ENCODE measurements at places on chromosomes 3 and 15.

GRCh38 chr3:180180795-180181194, 144.1 kb upstream of the PEX5L start:
- DNase-seq, result no peak

DNA sequence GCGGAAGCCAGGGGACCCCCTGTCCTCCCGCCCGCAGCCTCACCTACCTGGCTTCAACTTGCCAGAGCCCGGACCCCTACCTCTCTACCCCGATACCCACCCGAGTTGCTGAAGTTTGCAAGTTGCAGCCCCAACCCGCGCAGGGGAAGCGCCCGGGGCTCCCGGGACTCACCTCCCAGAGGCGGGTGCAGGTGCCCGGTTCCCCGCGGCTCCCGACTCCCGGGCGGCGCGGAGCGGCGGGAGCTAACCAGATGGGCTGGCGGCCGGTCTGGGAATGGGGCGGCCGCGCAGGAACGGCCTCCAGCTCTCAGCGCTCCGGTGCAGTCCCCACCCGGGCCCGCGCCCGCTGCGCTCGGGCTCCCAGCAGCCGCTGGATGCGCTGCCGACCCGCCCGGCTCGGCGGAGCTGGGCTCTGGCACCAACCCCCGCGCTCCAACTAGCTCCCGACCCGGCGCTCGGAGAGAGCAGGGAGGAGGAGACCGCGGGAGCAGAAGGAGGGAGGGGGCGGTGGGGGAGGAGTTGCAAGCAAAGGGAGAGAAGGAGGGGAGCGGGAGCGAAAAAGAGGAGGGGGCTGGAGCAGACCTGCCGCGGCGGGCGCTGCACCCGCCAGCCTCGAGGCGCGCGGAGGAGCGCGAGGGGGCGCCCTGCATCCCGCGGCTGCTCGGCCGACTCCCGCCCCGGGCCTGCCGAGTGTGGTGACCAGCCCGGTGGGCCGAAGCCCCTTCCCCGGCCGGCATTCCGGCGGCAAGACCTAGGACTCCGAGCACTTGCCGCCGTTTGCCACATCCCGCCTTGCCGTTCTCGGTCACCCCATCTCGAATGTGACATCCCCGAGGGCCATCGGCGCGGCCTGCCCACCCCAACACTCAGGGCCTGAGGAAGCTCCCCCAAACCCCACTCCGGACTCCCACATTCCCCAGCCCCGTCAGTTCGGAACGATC, at the start of gene SEMA5B:
Gene SEMA5B, minus strand, starts transcription at position 472 of the 941 bp plus-strand sequence. CDS start 66,500 bp downstream, outside the sequence.
- peak; percentile 29 for DNase-seq

DNA sequence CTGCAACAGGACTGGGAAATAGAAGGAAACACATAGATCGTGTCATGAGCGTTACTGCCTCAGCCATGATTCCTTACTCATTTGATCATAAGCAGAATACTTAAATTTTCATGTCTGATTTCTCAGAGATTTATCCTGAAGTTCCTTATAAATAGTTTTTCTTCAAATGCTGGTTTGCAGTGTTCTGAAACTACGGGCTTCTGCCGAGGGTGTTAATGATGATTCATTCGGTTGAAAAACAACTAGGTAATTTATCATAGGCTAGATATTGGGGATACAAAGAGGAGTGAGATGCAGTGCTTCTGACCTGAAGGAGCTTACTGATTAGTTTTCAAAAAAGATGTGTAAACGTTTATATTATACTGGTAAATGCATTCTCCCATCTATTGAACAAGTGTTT, 428.9 kb downstream of the NLGN1 start:
- DNase-seq, result no peak

DNA sequence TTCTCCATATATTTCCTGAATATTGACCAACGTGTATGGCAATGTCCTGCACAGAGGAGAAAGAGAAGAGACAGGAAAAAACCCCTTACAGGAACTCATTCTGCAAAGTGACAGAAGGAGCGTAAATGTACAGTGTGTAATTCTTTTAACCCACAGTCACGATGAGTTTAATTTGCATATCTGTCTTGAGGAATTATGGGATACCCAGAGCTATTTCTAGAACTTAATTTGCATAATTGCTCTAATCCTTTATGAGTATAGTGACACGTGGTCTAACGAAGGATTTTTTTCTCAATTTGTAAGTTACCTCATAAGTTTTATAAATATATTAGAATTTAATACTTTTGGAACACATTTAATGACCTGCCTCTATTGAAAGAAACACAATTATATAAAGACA, 9.8 kb downstream of the GPR27 start:
- DNase-seq, result no peak

DNA sequence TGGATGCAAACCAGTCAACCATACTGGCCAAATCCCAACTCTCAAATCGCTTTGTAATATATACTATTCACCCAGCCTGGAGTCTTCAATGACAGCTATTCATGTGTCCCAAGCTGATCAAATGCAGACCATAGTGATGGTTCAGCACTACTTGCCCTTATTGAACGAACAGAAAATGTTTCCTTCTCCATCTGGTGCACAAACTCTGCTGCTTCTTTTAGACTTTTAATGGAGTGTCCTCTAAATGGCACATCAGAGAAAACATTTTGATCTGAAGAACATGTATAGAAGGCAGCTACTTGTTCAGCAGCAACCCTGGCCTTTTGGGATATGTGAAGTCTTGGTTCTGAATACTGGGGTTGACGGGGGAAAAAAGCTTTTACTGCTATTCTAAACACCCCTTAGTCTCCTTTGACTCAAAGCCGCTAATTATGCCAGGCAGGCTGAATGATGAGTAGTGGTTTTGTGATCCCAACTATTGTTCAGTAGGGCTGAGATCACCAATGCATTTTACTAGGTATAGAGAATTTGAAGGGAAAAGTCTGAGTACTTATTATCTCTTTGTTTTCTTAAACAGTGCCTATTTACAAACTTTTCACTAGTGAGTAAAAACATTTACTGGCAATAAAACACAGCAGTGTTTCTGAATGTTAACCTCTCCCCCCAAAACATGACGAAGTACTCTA, 781.2 kb downstream of the ROBO1 start:
- DNase-seq, result no peak

GRCh38 chr3:159128628-159129027, 326.8 kb downstream of the MFSD1 start:
- no peak for DNase-seq

GRCh38 chr3:143121241-143122088, 1.9 kb downstream of the CHST2 start:
- peak; percentile 60 for DNase-seq

GRCh38 chr3:12380461-12380860, 91.6 kb downstream of the PPARG start:
- no peak for DNase-seq

DNA sequence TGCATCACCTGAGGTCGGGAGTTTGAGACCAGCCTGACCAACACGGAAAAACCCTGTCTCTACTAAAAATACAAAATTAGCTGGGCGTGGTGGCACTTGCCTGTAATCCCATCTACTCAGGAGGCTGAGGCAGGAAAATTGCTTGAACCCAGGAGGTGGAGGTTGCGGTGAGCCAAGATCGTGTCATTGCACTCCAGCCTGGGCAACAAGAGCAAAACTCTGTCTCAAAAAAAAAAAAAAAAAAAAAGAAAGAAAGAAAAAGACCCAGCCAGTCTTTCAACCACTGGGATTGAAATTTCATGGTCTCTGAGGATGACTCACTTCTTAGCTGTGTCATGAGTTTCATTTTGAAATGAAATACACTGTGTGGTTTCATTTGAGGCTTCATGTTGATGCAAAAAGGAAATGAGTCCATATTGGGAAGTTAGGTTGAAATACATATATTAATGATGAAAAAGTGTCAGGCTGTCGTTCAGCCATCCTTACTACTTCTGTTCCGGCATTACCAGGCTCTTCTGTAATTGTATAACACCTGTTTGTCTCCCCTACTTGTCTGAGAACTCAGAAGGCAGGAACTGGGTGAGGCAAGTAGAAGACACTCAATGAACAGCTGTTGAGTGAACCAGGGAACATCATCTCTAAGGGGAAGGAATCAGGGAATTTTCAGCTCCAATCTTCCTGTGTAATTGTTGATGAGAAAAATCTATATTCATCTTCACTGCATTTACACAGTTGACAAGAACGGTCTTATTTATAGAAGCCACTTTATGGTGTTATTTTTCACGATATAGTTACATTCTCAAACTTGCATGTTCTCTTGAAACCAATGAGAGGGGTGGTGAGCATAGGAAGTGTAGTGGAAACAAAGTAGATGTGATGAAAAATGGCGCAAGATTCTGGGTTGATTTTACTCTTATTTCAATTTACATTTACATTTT, 87.4 kb downstream of the NFKBIZ start:
- no peak for DNase-seq

- DNase-seq, result no peak
These were observed 3.0 kb downstream of the ZBTB11 start for GRCh38 chr3:101673953-101674352.

GRCh38 chr15:33907326-33907725, 61.0 kb upstream of the CHRM5 start:
- no peak for DNase-seq

GRCh38 chr3:170033489-170033888, 4.3 kb upstream of the GPR160 start:
- DNase-seq, result no peak

- no peak for DNase-seq
These were observed 27.5 kb downstream of the POLG start for GRCh38 chr15:89307046-89307587.

DNA sequence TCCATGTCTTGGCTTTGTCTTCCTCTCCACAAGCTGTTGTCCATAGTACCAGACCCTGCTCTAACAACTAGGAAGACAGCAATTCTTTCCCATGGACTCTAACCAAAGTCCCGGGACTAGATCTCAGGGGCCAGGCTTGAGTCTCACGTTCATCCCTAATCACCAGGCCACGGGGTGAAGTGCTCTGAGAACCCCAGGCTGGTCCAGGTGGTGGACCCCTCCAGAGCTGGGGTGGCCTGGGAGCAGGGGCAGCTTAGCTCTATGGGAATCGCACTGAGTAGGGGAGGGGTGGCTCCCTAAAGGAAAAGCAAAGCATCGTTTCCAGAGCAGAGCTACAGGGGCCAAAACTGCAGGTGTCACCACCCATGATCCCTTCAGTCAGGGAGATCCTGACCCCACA, 150.9 kb downstream of the TPRA1 start:
- no peak for DNase-seq

DNA sequence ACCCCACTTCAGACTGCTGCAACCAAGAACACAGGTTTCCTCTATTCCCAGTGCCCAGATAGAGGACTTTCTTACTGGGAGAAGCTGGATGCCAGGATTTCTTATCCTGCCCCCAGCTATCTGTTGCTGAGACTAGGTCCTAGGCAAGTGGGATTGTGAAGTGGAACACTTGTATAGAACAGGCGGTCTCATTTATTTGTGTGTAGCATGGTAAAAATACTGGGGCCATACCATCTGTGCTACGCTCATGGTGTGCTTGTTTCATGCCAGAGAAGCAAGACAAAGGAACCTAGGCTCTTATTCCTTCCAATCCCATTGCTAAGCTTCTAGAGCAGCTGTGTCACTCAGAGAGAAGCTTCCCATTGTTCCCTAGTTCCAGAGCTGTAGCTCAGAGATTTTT, 191.5 kb upstream of the EPHA6 start:
- no peak for DNase-seq

GRCh38 chr15:35150361-35150760, 65.3 kb upstream of the NANOGP8 start:
- DNase-seq, result no peak

GRCh38 chr3:97996988-97997387, 24.8 kb upstream of the RIOX2 start:
- DNase-seq, result no peak

GRCh38 chr3:140470211-140470610, 207.7 kb upstream of the TRIM42 start:
- no peak for DNase-seq

GRCh38 chr15:29252234-29252633, 17.4 kb downstream of the NSMCE3 start:
- DNase-seq, result no peak

- DNase-seq, result no peak
These were observed 18.4 kb upstream of the GHSR start for GRCh38 chr3:172466553-172467130.

- DNase-seq, result no peak
These were observed 11.5 kb upstream of the PDIA5 start for GRCh38 chr3:123055352-123055751.

GRCh38 chr3:50410608-50411139, 51.4 kb upstream of the TMEM115 start:
- no peak for DNase-seq

DNA sequence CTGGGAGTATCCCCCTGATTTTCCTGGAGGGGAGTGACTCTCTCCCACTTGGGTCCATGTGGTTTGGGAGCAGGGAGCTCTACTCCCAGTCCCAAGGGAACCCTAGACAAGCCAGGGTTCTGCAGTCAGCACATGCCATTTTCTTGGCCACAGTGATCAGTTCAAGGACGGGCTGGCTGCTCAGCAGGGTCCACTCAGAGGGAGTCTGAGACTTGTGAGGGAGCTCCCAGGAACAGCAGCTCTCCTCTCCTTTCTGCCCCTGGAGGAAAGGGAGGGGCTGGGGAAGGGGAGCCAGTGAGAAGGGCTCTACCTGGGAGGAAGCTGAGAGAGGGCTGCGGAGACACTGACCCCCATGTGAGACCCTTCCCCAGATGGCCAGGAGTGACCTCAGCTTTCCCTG, 29.1 kb upstream of the LMCD1 start:
- no peak for DNase-seq

- no peak for DNase-seq
These were observed 72.0 kb downstream of the TPRA1 start for GRCh38 chr3:127518456-127519081.

- DNase-seq, result no peak
These were observed 115.1 kb downstream of the PLCL2 start for GRCh38 chr3:16999871-17000270.
